ENCODE measurements at places on chromosomes 4 and X.
A peak's percentile ranks its signal among the peaks of the same experiment; 100 is the strongest.

DNA sequence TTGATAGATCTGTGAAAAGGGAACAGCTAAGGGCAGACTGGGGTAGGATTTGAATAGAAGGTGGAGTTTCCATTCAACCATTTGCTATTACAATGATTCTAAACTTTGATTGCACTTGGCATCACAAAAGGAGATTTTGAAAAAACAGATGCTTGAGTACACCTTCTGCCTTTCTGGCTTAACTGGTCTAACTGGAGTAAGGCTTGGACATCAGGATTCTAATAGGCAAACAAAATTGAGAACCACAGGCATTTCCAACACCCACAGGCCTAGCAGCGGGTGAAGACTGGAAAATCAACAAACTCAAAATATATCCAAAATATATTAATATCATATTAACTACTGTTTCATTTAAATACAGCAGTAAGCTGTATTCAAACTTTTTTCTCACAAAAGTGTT is 1.9 kb upstream of the VEGFC start:
- no peak for DNase-seq

- DNase-seq, result peak; percentile 77
Measured at GRCh38 chr4:182931691-182932345, 14.6 kb upstream of the DCTD start.

DNA sequence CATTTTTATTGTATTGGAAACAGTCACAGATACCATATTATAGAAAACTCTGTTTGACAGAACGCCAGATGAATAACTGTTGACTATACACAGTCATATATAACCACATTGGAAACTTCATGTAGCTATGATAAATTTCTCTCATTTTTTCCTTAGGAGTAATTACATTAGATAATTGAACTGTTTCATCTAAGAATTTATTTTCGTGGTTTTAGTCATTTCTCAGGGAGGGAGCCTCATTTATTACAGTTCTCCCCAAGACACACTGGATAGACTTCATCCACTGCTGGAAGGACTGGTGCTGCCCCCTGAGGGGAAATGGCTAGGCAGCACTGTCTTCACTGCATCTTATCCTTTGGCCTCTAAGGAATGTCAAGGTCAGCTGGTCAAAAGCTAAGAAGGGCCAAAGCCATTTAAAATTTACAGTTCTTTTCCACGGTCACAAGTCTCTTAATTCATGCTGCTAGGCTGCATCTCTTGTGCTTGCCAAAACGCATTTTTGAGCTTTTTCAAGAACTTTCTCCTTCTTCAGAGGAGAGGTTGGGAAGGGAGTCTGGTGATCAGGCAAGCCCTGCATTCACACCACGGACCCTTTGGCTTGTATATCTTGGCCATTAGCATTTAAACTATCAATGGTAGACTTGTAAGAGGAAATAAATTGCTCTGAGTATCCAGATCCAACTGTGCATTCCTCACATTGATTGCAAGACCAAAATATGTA is 145.1 kb downstream of the CBR4 start:
- DNase-seq, result peak; percentile 92

DNA sequence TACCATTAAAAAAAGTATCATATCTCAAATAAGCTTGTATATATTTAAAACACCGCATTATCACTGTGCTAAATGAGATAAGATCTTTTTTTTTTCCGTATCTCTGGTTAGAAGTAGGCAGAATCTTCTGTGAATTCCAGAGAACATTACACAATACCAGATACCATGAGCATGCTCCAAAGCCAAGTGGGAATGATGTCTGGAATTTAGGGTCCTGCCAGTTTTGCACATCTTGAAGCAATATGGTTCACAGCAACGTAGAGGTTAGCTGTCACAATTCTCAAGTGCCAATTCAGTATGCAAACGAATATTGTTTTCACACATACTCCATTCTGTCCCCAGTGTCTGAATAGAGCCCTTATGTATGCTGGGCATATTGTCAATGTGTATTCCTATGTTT is 127.5 kb upstream of the NEIL3 start:
- DNase-seq, result peak; percentile 80

- DNase-seq, result no peak
Measured at GRCh38 chr4:183332447-183332846, 10.2 kb upstream of the CLDN24 start.

- no peak for DNase-seq
Measured at GRCh38 chr4:65911720-65912119, 241.4 kb upstream of the EPHA5 start.

Measured in EH (cell line).